ENCODE measurements at places on chromosomes 5 and 9.

GRCh38 chr9:112404508-112404932 lies 24.6 kb downstream of the HSDL2 start:
- peak; percentile 8 for DNase-seq

DNA sequence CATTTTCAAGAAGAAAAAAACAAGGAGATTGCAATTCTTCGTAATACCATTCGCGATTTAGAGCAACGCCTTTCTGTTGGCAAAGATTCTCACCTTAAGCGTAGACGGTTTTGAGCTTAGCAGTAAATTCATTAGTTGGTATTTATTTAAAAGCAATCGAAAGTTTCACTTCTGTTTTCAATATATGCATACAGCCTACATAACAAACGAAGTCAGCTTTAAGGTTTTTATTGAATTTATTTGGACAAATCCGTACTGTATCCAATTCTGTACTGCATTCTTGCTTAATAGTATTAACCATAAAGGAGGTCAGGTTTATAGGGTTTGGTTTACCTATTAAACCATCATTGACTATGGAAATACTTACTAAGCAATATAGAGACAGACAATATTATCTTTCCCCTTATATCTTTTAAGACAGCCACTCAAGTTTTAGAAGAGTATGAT lies 12.0 kb downstream of the SELENOP start:
- no peak for DNase-seq

- DNase-seq: no peak
Measured at GRCh38 chr9:77556396-77556795, 91.7 kb downstream of the GNA14 start.

GRCh38 chr9:26551451-26551850 lies 341.2 kb downstream of the CAAP1 start:
- DNase-seq: no peak

DNA sequence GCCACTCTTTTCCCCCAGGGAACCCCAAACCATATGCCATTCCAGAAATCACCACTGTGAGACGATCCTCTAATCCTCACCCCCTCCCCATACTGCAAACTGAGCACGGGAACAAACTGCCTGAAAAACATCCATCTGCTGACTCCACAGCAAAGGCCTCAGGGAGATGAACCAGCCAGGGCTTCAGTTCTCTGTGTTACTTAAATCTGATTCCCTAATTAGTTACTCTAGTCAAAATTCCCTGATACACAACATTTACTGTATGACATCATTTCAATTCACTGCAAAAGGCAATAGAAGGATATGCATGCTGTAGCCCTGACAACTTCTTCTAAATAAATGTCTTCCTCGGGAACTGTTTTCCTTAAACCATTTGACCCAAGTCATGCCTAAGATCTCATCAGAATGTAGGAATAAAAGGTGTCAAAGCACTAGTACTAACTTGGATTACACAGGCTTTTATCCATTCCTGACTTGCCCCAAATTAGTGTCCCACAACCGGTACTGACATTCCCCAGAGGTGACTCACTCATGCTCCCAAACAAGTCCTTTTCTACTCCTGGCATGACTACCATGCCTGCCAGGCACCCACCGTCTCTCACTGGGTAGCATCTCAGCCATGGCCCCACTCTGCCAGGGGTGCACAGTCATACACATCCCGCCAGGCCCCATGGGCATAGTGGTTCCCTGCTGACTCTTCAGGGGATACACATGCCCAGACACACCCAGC lies 35.0 kb downstream of the MTX3 start:
- DNase-seq: no peak

DNA sequence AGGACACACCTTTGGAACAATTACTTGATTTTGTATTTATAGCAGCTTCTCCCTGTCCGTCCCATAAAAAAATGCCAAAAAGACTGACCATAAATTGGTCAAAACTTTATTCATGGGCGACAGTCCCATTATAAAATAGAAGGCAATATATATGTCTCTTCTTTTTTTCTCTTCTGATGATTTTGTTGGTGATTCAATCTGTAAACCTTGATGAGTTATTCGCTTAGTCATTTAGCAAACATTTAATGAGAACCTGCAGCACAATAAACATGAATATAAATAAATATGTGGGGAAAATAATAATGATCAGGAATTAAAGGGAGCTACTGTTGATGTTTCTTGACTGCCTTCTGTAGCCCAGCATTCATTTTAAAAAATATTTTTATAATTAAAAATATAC lies 356.4 kb upstream of the ACTBL2 start:
- DNase-seq: no peak

- no peak for DNase-seq
Measured at GRCh38 chr5:55584398-55585205, 49.8 kb upstream of the PLPP1 start.

DNA sequence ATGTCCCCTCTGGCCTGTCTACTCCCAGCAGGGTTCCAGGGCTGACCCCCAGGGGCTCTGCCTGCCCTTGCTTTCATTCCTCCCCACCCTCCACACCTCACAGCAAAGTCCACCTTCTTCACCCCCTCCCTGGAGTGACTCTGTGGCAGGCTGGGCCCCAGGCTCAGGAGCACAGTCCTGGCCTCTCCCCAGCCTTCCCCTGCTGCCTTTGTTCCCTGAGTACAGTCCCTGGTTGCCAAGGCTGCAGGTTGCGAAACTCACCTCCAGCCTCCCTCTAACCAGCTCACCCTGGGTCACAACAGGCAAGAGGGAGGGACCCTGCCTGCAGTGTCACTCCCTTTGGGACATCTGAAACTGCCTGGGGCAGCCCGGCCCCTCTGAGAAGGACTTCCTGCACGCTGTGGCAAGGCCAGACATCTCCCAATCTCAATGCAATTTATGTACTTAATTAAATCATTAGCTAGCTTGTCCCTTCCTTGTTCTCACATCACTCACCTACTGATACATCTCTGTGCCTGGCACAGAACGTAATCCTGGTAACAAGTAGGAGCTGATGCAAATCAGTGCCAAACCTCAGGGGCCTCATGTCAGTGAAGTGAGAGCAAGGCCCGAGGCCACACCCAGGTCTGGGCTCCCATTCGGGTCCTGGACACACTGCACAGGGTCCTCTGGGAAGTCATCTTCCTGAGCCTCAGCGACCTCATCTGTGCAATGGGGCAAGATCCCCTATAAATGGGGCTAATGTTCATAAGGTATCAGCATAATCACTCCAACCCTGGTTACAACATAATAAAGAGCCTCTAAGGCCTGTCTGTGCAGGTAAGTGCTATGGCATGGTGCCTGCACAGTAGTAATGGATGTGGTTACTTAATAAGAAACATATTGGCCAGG lies 27.3 kb upstream of the TRIM14 start:
- no peak for DNase-seq

- DNase-seq: no peak
Measured at GRCh38 chr9:97578846-97579245, 54.3 kb downstream of the TSTD2 start.

GRCh38 chr5:35685161-35685560 lies 67.5 kb downstream of the SPEF2 start:
- no peak for DNase-seq

DNA sequence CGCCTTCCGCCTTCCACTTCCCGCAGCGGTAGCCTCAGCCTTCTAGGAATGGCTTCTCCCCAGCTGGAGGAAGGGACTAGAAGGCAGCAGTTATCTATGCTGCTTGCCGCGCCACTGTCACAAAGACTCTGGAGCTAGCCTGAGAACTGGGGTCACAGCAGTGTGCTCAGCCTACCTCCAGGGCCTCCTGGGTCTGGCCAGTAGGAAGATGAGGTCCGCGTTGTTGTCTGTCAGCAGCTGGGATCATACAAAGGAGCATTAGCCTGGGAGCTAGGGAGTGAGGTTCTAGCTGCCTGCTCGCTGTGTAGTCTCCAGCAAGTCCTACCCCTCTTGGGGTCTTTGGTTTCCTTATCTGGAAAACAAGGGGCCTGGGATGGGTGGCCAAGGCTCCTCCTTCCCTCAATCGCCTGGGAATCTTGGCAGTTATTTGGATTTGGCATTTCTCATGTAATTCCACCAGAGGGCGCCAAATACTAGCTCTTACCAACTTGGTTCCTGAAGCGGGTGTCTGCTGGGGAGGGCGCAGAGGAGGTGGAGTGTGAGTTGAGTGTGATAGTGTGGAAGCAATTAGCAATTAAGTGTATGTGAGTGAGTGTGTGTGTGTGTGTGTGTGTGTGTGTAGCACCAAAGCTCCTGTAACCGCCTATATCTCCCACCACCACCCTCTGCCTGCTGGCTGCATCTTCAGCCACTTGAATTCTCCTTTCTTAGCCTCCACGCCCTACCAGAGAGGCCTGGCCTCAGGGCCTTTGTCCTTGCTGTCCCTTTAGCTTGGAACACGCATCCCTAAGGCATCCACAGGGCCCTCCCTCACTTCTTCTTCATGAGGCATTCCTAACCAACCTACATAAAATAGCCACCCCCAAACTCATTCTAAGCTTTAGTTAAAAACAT lies 97.1 kb downstream of the ENTREP1 start:
- peak; percentile 61 for DNase-seq

DNA sequence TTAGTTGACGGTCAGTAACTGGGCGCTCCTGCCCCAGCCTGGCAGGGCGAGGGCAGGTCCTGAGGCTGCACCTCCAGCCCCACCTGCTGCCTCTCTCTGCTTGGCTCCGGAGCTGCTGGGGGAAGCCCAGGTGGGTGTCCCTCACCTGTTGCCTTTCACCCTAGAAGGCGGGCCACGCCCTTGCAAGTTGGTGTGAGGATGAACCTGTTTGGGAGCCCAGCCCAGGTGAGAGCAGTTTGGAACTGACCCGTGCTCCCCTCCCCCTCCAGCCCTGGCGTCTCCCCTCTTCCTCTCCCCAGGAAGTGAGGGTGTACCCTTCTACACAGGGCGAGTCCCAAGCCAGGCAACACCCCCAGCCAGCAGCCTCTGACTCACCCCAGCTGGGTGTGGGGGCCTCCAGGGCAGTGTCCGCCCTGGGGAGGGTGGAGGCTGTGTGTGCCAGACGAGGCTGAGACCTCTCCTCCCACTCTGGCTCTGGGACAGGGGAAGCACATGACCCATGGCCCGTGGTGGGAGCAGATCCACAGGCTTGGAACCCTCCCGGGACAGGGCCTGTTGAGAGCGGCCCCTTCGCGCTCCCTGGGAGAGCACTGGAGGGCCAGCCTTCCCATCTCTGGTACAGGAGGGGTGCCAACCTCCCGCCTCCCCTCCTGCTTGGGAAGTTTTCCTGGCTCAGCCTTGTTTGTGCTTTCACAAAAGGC lies 10.4 kb downstream of the LRRC8A start:
- no peak for DNase-seq

GRCh38 chr5:111551569-111552275 lies 39.4 kb upstream of the STARD4 start:
- DNase-seq: no peak

GRCh38 chr9:75002422-75003023 lies 25.6 kb downstream of the CARNMT1 start:
- DNase-seq: no peak

DNA sequence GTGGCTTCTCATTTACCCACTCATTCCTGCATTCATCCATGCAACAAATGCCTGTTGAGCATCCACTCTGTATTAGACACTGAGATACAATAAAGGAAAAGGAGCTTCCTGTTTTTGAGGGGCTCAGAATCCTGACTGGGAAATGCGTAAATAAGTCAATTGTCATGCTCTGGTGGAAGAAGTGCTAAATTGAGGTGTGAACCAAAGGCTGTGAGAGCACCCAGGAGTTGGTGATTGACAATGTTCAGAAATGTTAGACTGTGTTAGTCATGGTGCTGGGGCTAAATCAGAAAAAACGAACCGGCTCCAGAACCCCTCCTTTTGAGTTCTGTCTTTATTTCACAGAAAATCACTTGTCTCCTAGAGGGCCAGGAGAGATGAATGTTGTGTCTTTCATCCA lies 558.6 kb upstream of the SGCD start:
- no peak for DNase-seq

DNA sequence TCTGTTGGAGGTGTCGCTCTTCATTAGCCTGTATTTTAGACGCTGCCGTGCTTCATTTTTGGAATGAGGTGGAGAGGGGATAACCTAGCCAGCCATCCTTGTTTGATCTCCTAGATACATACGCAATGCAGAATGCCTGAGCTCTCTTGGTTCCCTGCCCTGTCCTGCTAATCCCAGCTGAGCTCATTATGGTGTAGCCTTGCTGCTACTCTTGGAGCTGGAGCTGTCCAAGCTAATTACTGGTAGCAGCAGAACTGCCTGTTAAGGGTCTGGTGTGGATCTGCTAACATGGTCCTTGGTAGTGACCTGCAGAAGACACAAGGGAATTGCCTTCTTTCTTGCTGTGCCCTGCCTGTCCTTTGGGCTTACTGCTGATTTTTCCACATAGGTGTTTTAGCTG lies 207.9 kb downstream of the CNTLN start:
- DNase-seq: no peak

GRCh38 chr5:117266280-117266679 lies 691.7 kb upstream of the SEMA6A start:
- no peak for DNase-seq

DNA sequence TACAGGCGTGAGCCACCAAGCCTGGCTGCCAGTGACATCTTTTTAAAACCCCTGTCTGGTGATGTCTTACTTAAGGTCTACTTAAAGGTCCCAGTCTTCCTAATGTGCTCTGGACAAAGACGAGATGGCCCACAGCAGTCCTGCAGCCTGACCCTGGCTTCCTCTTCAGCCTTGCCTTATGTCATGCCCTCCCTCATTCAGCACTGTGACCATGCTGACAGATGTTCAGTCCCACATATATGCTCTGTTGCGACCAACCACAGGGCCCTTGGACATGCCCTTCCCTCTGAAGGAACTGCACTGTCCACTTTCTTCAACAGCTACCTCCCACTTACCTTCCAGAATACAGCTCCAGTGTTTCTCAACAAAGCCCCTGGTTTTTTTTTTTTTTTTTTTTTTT lies 172.8 kb upstream of the PANK3 start:
- DNase-seq: no peak

- no peak for DNase-seq
Measured at GRCh38 chr5:68565427-68565826, 349.9 kb downstream of the PIK3R1 start.

DNA sequence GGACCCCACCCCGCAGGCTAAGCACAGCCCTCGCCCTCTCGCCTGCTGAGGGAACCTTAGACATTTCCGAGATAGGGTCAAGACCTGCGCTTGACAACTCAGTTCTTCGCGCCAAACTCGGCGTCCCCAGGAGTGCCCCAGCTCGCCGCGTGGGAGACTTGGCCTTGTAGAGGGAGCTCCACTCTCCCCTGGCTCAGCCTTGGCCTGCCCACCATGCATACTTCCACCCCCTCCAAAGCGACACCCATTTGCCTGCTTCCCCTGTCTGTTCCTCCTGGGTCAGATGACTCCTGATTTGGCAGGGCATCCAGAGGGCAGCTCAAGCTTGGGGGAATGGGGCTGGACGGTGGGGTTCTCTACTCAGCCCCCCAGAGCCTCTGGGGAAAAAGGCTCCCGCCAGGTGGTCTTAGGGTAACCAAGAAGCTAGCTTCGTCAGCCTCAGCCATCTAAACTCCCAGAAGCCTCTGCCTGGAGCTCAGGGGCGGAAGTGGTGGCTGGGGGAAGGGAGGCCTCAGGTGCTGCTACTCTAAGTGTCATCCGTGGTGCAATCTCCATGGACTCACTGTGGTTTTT lies 560 bp downstream of the DOCK2 start:
- DNase-seq: no peak

GRCh38 chr5:154287136-154287535 lies 96.6 kb downstream of the GALNT10 start:
- DNase-seq: no peak

All from NCI-H774 (cell line).